ENCODE measurements at places on chromosomes 5 and 9.

- DNase-seq: no peak
These were observed 13.0 kb downstream of the CD74 start for GRCh38 chr5:150399524-150400211.

GRCh38 chr5:50724262-50724661 lies 57.8 kb downstream of the PARP8 start:
- DNase-seq: no peak

DNA sequence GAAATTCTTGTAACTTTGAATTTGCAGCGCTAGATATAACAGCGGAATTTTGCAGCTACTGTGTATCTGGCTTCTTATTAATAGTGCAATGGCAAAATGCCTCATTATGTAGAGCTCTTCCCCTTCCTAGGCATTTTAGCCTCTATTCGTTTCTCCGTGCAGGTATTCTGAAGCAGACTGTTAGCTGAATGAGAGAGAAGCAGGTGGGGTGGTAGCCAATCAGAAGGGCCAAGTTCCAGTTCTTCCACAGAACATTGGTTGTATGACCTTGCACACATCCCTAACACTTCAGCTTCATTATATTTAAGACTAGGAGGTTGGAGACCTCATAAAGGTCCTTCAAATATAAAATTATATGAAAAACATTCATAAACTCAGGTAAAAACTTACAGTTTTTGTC lies 1.2 kb upstream of the VPS13A start:
- no peak for DNase-seq

DNA sequence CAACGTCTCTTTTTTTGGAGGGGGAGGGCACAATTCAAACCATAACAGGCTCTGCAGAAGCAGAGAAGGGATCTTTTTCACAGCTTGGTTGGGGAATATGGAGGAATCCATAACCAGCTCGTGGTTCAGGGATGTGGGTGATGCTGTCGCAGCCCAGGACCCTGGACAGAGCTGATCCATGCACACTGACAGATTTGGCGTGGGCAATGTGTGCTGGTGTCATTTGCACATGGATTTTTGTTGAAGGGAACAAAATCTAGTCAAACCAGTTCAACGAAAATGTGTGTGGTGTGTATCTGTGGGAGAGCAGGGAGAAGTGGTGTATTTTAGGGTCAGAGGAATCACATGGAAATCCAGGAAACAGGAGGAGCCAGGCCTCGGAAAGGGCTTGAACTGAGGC lies 4.2 kb downstream of the DOCK2 start:
- DNase-seq: no peak

DNA sequence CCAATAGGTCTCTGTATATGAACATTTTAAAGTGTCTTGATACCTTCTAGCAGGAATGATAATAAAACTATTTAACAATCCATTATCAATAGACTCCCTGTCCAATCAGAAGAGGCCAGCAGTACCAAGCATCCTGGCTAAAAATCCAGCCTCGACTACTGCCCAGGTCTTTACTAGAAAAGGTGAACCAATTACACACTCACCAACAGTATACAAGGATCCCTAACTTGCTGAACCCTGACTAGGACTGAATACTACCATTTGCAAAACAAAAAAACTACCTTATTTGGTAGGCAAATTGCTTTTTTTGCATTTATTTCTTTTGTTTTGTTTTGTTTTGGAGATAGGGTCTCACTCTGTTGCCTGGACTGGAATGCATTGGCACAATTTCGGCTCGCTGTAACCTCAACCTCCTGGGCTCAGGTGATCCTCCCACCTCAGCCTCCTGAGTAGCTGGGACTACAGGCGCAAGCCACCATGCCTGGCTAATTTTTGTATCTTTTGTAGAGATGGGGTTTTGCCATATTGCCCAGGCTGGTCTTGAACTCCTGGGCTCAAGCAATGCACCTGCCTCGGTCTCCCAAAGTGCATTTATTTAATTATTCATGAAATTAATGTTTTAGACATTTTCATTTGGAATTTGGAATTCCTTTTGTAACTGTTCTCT lies 27.5 kb downstream of the FNBP1 start:
- no peak for DNase-seq

DNA sequence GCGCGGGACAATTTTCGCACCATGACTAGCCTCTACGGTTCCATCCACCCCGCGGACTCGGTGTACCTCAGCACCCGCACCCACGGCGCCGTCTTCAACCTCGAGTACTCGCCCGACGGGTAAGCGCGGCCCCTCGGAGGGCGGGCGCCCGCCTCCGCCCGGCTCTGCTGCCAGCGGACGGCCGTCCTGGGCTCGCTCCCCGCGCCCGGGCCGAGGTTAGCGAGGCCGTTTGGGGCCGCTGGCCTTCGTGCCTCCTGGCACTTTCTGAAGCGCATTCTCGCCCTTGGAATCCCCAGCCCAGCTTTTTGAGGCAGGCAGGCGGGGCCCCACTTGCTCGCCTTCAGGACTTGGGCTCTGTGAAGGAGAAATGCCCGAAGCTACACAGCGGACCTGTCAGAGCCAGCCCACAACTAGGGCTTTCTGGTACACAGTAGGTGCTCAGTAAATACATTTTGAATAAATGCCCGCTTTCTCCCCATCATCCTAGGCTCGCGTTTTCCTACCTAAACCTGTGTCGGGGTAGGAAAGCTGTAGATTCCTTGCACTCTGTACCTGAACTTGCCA lies 772 bp downstream of the DCAF10 start:
- DNase-seq: no peak

GRCh38 chr9:107862881-107863280 lies 373.3 kb upstream of the KLF4 start:
- DNase-seq: no peak

GRCh38 chr9:26260238-26260637 lies 582.0 kb upstream of the TUSC1 start:
- DNase-seq: no peak

DNA sequence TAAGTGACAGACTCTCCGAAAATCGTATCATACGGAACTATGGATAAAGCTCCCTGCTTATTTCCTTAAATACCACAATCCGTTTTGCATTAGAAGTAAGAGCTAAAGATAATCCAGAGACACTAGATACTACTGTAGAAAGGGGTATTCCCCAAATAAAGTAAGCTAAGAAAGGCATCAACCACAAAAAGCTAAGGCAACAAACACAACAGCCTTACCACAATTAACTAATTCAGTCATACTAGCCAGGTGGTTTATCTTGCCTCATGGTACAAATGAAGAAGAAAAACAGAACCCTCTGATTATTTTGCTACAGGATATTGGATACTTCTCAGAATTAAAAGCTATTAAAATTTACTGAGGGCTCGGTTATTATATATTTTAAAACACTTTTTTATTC lies 14.1 kb downstream of the ERP44 start:
- no peak for DNase-seq

- no peak for DNase-seq
These were observed 120.7 kb downstream of the PCSK1 start for GRCh38 chr5:96312383-96312782.

- DNase-seq: no peak
These were observed 312.3 kb upstream of the PRR16 start for GRCh38 chr5:120151825-120152224.

- no peak for DNase-seq
These were observed 14.1 kb downstream of the LCN10 start for GRCh38 chr9:136728548-136729123.

DNA sequence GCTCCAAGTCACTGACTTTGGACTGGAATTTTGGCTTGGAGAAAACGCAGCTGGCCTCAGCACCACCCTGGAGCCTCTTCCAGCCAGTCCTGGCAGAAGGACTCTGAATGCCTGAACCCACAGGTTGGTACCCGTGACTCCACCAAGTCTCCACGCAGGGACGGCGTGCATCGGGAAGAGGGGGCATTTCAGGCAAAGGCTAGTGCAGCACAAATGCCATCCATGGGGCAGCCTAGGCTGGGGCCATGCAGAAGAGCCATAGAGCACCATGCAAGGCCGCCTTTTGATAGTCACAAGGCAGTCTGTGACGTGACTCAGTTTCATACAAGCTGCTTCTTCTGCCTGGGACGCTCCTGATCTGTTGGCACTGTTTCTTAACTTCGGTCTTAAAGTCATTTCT lies 28.0 kb downstream of the GDNF start:
- no peak for DNase-seq

DNA sequence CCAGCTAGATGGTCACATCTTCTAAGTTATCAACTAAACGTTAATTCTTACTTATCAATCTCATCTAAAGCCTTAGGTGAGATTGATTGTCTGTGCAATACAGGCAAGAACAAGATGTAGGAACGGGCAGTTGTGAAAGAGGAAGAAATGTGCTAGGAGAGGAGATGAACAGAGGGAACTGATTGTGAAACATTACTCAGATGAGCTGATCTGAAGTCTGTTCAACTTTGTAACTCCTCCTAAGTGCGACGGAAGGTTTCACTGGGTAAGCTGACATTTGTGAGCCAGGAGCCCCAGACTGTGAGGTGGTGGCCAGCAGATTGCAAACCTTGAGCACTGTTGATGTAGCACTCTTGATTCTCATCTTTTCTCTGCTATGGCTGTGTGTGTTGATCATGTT lies 204.1 kb downstream of the CD180 start:
- DNase-seq: no peak

DNA sequence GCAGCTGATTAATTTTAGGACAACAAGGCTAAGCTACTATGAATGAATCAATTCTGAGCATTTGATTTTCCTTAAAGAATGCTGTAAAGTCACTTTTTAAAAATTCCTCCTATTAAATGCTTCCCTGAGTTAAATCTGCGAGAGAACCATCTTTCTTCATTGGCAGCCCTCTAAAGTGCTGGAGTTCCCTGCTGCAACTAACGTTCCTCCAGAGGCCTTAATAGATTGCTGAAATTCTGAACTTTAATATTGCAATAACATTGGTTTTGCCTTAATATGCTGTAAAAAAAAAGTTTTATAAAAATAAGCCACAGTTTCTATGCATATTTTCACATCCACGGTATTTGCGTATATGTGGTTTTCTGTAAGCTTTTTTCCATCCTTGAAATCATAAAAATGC lies 298.0 kb upstream of the PIK3R1 start:
- no peak for DNase-seq

GRCh38 chr9:103902263-103902662 lies 191.8 kb upstream of the SMC2 start:
- DNase-seq: no peak

DNA sequence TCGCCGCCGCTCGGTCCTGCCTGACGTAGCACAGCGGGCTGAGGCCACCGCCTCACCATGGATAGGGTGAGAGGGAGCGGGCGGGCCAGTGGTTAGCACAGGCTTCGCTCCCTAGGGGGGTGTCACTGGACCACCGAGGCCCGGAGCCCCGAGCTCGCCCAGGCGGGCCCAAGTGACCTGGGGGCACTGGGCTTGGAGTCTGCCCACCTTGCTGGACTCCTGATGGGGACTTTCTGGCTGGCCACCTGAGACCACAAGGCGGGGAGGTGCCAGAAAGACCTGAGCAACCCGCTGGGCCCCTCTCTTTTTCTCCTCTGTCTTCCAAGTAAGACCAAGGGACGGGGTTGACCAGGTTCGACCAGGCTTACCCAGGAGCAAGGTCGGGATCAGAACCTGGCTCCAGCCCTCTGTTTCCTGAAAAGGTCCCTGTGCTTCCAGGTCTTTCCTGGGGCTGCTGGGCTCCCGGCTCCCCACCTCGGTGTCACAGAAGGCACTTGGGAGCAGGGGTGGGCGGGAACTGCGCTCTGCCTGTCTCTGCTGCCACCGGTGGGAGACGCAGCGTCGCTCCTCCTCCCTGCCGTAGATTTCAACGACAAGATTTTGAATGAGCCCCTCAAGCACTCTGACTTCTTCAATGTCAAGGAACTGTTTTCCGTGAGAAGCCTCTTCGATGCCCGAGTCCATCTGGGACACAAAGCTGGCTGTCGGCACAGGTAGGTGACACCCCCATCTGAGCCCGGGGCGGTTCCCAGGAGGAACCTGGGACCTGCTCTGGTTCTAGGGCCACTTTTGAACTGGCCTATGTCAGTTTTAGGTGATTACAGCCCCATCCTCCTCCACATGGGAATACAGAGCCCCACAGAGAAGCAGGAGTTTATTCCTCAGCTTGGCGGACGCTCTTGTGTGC lies 1.0 kb downstream of the MRPS2 start:
- DNase-seq: peak; percentile 73

DNA sequence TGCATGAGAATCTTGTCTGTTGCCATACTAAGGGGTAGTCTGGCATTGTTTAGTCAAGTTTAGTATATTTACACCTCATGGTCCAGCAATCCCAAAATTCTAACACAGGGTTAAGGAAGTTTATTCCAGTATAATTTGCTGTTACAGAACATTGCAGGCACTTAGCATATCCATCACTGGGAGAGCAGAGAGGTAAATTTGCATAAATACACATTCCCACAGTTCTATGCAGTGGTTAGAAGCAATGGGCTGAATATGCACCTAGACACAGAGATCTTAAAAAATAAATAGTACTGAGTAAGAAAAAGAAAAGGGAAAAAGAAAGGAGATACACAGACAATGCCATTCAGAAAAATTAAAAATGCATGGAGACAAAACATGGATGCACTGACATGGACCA lies 692.3 kb upstream of the MEF2C start:
- DNase-seq: no peak

DNA sequence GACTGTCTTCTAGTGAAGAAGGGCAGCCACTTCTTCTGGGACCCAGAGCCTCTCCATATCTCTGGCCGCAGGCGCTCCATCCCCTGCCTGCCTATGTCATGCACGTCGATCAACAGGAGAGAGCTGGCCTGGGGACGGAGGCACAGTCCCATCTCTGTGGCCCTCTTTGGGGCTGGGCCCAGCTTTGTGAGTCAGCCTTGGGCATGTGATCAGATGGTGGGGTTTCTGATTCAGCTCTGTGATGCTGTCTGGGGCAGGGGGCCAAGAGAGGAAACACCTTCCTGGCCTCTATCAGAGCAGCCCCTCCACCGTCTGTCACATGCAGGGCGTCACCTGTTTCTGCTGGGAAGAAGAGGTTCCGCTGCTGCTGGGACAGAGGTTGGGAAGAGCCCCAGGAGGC lies 72.6 kb downstream of the MVB12B start:
- no peak for DNase-seq

DNA sequence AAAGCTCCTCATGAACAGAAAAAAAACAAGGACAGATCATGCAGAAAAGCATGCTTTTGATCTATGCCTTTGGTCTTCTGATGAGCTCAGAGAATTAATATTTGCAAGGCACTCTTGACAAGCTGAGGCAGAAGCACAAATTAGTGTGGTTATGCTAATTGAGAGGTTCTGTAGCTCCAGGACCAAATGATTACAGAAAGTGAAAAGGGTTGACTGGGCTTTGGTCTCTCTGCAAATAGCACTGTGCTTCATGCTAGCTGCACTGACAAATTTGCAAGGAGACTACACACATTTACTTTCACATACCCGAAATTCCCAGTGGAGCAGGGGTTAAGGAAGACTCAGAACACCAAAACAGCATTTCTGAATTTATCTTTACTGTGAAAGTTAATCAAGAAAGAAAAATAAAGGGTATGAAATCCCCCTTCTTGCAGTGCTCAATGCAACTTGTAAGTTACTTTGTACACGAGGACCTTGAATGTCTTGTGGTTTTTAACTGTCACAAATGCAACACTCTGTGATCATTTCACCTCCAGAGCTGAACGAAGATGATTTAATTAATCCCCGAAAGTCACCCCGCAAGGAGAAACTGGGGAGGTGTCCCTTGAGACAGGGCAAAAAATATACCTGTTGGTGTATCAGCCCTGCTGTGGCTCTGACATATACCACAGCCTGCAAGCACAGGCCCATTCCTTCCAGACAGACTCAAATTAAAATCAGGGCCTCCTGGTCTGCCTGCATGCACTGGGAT lies 11.9 kb downstream of the RAPGEF1 start:
- DNase-seq: no peak
